ENCODE measurements at places on chromosomes 12 and 14. TPM values are rescaled to one million over a fixed set of nuclear protein-coding genes. Genes with fewer than 3 reads are reported as not detected.

GRCh38 chr14:49405291-49405690, 180.9 kb downstream of the RPS29 start:
- ATAC-seq = peak; percentile 88

Gene VASH1
- total RNA-seq = 6.4 TPM

DNA sequence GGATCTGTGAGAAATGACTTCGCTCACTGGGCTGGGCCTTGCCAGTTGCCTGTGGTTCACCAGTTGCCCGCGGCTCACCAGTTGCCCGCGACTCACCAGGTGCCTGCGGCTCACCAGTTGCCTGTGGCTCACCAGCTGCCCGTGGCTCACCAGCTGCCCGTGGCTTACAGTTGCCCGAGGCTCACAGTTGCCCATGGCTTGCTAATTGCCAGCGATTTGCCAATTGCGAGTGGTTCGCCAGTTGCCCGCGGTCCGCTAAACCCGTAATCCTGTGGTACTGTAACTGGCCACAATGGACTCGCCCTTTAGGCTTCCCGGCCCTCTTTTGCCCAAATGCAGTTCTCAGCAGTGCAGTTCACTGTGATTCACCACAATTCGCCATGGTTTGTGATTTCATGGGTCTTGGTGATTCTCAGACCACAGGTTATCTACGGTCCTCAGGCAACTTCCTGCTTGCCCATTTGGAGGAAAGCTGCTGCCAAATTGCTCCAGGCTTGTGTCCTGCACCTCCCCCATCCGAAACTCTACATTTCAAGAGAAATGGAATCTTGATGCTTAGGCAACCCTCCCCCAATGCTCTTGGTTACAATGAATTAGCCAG, 15.0 kb upstream of the MEG3 start:
- ATAC-seq = no peak

Gene PRB2
- total RNA-seq = not detected

- ATAC-seq = no peak
Measured at GRCh38 chr14:53126731-53127130, 26.4 kb downstream of the DDHD1 start.

Gene NRL
- total RNA-seq = 1.7 TPM

GRCh38 chr12:88411689-88412088, 168.6 kb downstream of the KITLG start:
- ATAC-seq = no peak

GRCh38 chr12:104250366-104251125, 35.0 kb downstream of the TXNRD1 start:
- ATAC-seq = no peak

Measured in activated T-helper 17 cell treated with anti-CD3 and anti-CD28 coated beads, Interleukin-2, amount 50 U/mL, for 72 hours (primary cell).